ENCODE measurements at places on chromosomes 5 and 9.

DNA sequence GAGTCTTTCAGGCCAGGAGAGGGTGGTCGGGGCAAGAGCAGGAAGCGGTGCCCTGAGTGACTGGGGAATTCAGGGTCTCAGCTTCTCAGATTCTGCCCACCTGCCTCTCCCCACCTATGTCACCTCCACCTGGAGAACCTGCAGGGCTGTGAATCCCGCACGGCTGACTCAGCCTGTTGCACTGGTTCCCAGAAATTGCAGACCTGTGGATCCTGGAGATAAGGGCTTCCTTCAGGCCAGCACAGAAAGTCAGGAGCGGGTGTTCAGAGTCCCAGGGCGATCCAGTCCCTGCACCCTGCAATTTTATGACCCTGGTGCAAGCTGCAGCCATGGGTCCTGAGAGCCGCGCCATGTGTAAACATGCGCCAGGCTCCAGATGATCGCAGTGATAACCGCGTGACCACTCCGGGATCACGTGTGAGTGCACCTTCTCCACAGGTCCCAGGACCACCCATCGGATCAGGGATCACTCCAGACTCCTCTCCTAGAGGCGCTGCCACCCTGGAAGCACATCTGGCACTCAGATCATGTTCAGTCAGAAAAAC lies 17.8 kb downstream of the IRX4 start:
- no peak for DNase-seq

DNA sequence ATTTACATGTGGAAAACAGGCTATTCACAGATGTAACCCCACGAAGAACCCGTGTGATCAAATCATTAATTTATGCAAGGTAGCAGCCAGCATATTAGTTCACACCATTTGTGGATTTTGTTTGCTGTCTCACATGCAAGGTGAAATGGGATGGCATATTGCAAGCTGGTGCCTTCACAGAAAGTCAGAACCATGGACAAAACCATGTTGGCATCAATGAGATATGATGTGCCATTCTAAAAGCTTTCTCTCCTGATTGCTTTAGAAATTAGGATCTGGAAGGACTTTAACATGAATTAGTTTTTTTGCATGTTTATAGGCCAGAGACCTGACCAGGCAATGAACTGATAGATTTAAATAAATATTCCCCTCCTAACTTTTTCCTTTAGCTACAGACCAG lies 129.3 kb downstream of the SEMA6A start:
- no peak for DNase-seq

DNA sequence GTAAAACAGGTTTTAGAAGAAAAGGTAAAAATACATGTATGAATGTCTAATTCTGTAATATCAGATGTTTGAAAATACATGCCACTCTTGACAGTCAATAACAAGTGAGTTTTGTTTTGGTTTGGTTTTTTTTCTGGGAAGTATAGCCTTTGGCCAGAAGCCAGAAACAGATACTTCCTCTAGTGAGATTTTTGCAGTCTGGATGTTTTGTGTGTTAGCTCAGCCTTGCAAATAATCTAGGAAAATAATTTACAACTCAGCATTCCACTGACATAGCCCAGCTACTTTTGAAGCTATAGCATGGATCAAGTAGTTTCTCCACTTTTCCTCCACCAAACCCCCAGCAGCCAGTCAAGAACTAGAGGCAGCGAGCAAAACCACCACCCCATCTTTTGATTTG lies 56.7 kb downstream of the SLC1A1 start:
- DNase-seq, result peak; percentile 42

DNA sequence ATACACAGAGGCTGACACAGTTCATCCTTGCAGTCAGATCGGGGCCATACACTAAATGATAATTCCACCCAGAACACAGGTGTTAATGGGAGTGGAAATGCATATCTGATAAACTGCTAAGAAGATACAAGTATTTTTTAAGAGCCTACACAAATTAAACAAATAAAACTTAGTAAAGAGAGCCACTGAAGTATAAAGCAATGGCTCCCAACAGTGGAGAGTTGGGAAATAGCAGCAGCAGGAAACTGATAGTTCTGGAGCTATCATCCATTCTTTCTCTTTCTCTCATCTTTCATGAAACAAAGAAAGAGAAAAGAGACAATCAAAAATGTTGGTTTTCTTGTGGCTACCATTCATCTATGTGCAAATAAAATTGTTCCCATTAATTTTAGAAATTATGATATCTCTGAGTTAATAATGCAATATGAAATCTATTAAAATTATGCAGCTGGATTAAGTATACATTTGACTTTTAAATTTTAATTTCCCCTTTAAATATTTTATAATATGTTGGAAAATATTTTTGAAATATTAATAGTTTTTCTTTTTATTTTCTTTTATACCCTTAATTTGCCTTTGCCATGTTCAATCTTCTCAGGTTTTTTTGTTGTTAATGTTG lies 120.8 kb downstream of the EMB start:
- DNase-seq, result no peak

DNA sequence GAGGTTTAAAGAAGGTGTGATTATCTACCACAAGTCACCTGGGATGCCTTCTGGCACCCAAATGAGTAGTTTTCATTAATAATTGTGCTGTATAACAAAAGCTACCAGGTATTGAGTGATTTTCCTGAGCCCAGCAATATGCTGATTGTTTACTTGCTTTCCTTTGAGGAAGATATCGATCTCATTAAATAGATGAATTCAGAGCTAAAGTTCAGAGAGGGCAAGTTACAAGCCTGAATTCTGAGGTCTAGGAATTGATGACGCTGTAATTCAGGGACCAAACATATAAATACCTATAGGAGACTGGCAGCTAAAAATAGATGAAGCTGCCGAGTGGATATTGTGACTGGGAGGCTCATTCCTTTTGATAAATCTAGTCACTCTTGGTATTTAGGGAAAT lies 1.1 kb downstream of the ERCC6L2 start:
- DNase-seq, result peak; percentile 29

GRCh38 chr5:179559284-179560252 lies 9.2 kb downstream of the RUFY1 start:
- DNase-seq, result peak; percentile 99

DNA sequence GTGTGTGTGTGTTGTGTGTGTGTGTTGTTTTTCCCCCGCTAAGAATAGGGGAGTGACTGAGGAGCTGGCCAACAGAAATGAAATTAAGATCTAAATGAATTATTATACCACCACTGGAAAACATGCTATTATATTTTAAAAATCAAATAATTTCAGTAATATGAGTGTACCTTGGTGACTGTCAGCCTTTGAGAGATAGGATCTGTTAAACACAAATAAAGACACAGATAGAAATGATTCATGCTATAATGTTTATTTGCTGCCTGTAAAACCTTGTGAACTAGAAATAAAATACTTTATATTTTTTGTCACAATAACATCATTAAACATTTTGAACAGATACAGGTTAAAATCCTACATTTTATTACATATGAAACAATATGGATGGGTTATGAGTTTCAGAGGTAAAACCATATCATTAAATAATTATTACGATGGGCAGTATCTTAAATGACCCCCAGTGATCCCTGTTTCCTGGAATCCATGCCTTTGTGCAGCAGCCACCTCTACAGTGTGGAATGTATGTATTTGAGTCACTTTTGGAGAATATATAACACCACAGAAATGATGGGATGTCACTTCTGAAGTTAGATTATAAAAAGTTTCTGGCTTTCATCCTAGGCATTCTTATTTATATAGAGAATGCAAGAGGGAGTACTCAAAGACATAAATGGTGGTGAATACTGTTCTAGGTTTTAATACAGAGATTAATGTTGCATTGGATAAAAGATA lies 617.2 kb downstream of the CDH18 start:
- no peak for DNase-seq

DNA sequence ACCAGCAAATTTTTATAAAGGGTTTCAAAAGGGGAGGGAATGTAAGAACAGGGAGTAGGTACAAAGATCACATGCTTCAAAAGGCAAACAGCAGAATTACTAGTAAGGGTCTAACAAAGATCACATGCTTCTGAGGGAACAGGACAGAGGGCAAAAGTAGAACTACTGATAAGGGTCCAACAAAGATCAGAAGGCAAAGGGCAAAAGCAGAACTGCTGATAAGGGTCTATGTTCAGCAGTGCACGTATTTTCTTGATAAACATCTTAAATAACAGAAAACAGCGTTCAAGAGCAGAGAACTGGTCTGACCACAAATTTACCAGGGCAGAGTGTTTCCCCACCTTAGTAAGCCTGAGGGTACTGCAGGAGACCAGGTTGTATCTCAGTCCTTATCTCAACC lies 469.5 kb upstream of the PIK3R1 start:
- no peak for DNase-seq

DNA sequence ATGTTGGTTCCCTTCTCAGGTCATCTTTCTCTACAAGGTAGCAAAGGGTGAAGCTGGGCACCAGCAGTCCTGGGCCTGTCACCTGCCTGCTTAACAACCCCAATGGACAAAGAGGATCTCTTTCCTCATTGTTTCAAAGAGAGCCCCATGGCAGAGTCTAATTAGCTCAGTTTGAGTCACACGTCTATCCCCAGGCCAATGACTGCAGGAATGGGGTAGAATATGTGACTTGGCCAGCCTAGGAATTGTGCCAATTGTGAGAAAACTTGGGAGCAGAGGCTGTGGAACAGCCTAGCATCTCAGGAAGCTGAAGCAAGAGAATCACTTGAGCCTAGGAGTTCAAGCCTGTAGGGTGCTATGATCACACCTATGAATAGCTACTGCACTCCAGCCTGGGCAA lies 3.6 kb upstream of the RAPGEF1 start:
- DNase-seq, result no peak

DNA sequence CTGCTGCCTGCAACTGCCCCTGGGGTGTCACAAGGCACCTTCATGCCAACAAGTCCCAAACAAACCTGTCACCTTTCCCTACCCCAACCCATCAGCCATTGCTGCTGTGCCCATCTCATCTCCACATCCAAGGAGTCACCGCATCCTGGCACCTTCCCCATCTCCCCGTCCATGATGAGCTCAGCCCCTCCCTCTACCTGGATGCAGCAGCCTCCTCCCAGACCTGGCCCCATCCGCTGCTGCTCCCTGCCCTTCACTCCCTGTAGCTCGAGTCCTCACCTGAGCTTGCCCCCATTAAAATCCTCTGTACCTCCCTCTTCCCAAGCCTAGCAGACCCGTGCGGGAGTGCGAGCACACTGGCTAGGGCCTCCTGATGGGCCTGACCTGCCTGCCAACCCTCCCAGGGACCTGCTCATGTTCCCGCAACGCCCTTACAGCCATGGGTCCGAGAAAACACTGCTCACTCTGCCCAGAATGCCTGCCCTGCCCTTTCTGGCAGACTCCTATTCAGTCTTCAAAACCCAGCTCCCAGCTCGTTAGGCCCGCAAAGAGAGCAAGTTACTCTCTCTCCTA lies 110.6 kb downstream of the ADAMTS2 start:
- DNase-seq, result no peak

- DNase-seq, result no peak
Observed at GRCh38 chr5:180213256-180213600, 4.2 kb upstream of the RASGEF1C start.

DNA sequence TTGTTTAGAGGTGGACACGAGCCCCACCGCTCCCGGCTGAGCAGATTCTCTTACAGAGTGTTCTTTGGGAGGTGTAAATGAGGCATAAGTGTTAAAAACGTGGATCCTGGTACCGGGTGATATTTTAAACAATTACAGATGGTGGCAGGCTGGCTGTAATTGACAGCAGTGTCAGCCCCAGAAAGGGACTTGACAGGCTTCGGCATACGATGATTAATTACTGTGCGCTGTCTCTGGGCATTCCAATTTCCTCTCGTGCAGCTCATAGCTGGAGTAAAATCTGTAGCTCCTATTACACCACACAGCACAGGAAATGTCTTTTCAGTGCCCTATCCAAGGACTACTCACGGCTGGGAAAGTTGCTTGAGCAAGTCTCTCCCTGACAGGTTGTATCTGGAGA lies 305.4 kb upstream of the IRX2 start:
- no peak for DNase-seq

- peak; percentile 63 for DNase-seq
Observed at GRCh38 chr5:82100303-82101077, 128.7 kb downstream of the ATG10 start.

DNA sequence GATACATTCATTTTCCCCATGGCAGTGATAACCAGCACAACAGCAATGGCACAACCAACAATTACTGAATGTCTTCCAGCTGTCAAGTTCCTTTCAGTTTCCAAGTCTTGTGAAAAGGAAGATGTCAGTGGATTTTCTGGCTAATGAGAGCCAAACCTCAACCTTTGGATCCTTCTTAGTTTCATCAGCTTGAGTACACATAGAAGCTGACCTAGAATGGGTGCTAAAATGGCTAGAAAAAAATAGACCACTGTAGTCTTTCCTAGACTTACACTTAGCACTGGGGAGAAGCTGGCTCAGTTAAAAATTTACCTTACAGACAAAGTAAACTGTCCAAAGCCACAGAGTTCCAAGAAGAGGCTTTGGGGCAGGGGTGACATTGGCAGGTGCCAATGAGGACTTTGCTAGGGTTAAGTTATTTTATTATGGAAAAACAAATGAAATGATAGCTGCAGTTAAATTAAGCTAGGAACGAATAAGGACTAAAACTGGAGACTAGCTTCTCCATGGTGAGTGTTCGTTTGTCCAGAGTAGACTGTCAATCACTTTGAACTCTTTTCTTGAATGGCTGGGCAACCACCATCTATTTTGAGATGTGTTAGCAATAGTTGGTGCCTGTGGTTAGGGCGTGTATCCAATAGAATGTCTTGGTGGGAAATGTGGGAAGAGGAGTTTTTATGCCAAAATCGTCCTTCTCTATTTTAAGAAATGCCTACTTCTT lies 25.9 kb upstream of the TXN start:
- DNase-seq, result no peak

DNA sequence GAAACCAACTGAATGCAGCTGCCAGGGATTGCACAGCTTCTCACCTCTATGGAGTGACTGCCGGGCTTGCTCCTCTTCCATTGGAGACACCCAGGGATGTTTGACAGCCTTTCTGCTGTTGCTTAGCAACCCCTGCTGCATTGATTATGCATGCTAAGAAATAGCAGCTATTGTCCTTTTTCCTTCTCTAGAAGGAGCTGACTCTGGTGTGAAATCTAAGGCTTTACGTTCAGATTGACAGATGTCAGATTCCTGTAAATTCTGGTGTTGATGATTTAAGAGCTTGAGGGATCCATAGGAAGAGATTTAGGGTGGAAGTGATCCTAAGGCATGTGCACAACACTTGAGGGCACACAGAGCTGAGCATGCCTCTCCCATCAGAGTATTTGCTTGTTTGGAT lies 267.7 kb downstream of the NTRK2 start:
- DNase-seq, result no peak

- no peak for DNase-seq
Observed at GRCh38 chr9:89442501-89442978, 55.4 kb downstream of the SEMA4D start.

DNA sequence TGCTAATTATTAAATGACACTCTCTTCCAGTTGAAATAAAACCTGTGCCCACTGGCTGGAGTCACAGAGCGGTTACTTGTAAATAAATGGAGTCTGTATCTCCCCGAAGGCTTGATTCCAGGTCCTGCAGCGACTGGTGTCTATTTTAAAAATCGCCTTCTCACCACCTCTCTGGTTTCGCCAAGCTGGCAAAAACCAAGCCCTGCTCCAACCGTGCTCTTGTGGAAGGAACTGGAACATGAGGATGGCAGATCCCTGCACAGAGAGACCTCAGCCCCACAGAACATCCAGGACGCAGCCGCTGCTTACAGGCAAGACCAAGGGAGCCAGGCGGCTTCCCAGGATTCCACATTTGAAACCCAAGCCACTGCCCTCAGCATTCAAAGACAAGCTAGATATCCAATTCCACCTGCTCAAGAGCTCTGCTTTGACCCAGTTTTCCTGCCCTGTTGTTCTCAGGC lies 15.0 kb downstream of the SEMA4D start:
- no peak for DNase-seq
